NCI-H774 (cell line): ENCODE measurements at places on chromosomes 4 and X.

DNA sequence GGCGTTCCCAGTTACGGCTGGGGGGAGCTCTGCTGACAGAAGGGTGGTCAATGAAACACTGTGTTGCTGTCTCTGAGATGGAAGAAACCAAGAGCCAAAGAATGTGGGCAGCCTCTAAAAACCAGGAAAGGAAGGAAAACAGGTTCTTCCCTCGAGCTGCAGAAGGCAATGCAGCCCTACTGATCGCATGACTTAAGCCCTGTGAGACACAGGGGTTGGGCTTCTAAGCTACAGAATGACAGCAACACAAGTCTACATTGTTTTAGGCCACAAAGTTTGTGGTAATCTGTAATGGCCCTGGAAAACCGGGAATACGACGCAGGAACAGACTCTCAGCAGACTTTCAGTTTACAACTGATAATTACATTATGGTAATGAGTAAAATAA, 38.2 kb upstream of the MTNR1A start:
- DNase-seq = no peak

GRCh38 chr4:110344165-110344564, 131.8 kb upstream of the ENPEP start:
- DNase-seq = no peak

DNA sequence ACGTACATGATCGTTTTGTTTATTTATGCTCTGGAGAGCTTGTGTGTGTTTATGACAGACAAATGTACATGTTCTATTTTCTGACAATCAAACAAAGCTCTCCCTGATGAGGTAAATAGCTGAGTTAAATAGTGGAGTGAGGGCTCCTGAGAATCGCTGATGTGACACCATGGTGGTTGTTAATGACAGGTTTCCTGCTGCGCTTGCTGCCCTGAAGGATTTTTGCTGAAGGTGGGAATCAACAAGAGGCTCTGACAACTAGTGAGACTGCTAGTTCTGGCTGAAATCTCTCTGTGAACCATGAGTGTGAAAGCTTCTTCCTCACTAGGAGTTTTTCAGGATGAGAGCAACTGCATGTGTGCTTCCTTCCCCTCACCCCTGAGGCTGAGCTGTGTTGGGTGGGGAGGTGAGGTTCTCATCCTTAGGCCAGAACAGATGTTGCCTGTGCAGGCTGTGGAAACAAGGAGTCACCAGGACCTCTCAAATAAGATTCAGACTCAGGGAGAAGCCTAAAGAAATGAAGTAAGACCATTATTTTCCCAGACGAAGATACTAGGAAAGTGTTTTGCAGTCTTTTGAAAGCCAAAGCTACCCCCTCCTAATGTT, 173.4 kb upstream of the JADE1 start:
- DNase-seq = no peak

GRCh38 chr4:177118596-177118995, 191.1 kb upstream of the NEIL3 start:
- no peak for DNase-seq

DNA sequence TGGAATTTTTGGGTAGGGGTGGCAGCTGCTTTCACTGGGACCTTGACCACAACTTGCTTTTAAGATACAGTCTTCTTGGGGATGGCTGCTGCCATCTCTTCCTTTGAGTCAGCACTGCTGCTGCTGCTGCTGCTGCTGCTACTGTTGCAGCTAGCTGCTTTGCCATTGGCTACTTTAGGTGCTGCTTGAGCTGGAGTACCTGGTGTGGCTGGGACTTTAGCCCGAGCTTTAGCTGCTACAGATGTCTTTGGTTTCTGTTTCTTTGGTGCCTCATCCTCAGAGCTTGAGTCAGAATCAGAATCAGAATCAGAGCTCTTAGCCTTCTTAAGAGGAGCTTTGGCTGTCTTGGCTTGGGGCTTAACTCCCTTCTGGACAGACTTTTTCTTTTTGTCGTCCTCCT, 52.2 kb downstream of the FAM9B start:
- DNase-seq = no peak

DNA sequence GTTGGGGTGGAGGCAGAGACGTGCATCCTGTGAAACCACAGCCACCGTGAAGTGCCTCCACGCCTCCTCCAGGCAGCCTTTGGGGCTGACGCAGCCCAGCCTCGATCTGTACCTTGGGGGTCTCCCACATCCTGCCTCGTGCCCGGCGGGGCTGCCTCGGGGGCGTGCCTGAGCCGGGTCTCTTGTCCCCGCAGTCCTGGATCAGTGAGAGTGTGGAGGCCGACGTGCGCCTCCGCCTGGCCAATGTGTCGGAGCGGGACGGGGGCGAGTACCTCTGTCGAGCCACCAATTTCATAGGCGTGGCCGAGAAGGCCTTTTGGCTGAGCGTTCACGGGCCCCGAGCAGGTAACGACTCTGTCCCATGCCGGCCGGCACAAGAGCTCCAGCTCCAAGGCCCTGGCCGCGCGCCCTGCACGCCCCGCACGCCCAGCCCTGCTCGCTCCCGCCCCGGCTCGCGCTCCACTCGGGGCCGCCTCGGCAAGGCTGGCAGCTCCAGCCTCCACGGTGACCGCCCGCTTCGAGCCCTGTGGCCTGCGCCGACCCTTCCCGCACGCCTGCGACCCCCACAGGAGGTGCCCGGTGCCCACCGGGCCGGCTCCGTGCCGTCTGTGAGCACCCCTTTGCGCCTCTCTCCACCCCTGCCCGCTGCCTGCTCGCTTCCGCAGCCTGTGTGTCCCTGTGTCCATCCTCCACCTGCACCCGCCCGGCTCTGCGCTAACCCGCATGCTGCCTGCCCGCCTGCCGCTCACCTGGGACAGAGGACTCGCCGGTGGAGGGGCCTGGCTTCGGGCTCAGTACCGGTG, 9.8 kb downstream of the FGFR3 start:
- no peak for DNase-seq

- no peak for DNase-seq
Measured at GRCh38 chrX:97672608-97673007, 788.9 kb downstream of the RPA4 start.

- peak; percentile 44 for DNase-seq
Measured at GRCh38 chrX:118975831-118976598, 1.6 kb downstream of the LONRF3 start.

- DNase-seq = no peak
Measured at GRCh38 chr4:183445097-183445428, 627 bp downstream of the CDKN2AIP start.

DNA sequence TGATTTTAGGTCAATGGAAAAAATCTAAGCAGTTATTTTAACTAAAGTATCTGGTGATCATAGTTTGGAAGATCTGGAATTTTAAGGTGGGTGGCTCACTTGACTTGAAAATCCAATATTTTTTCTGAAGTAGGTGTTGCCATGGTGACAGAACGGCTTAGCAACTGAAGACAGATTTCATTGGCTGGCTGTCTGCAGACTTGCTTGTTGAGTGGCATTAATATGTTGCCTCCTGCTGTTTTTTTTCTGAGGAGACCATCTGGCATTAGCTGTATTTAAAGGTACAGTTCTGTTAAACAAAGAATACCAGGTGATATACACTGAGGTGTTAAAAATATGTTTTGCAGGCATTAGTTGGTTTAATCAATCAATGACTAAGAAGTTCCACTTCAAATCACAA, 19.8 kb downstream of the CPE start:
- DNase-seq = peak; percentile 74

DNA sequence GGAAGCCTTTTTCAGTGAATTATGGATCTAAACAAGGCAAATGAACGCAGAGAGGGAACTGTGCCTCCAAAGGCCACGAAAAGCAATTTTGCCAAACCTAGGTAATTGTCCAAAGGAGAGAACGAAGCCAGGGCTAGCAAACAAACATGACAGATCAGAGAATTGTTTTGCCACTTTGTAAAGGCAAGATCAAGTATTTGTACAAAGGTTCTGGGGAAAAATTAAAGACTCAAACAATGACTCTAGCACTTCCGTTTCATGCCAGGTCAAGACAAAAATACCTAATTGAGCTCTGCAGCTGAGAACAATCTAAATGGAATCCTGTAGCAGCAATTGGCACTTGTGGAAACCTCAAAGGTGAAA, 8.5 kb downstream of the RBM47 start:
- DNase-seq = no peak

- no peak for DNase-seq
Measured at GRCh38 chrX:135480076-135480475, 40.4 kb upstream of the INTS6L start.

DNA sequence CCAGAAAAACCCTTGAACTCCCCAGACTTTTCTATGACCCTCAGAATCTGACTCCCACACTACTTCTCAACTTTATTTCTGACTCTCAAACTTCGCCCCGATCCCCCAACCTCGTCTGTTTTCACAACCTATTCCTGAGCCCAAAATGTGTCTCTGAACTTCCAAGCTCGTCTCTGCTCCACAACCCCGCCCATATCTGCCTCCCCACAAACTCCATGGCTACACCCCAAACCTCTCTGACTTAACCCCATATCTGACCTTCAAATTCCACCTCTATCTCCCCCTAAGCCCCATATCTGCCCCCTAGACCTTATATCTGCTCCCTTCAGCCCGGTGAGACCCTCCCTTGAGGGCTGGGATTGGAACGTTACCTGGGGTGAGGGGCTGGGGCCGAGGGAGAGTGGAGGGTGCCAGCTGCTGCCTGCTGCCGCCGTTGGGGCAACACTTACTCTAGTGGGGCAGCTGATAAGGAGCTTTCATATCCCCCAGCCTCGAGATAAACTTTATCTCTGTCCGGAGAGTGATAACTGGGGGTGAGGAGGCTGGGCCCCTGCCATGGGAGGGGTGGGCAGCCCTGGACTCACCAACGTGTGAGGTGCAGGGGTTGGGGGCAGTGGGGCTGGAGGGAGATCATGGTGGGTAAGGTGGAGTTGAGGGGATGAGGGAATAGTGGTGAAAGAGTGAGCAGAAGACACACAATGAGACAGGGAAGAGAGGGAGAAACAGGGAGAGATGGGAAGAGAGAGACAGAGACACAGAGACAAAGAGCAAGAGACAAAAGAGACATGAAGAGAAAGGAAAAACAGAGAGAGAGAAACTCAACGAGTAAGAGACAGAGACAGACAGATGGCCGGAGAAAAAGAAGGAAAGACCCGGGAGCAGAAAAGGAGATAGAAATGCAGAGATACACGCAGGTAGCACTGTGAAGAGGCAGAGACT, 1.4 kb downstream of the GATA1 start:
- DNase-seq = no peak

GRCh38 chr4:128427832-128428366, 140.3 kb upstream of the PGRMC2 start:
- DNase-seq = no peak

DNA sequence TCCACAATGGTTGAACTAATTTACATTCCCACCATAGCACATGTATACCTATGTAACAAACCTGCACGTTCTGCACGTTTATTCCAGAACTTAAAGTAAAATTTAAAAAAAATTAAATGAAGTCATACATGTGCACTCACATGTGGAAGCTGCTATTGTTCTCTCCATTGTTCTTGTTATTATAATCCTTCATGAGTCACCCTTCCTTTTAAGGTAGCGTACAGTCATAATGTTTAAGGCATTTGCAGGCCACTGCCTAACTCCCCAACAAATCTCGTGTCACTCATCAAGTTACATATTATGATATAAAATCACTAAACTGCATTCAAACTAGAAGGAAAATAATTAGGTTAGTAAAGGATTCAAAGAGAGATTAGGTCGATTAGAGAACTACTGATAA, 63.6 kb downstream of the SLC7A11 start:
- no peak for DNase-seq

- DNase-seq = no peak
Measured at GRCh38 chr4:13584481-13584880, 40.2 kb upstream of the NKX3-2 start.

- no peak for DNase-seq
Measured at GRCh38 chr4:3311489-3312171, 18.8 kb downstream of the RGS12 start.

DNA sequence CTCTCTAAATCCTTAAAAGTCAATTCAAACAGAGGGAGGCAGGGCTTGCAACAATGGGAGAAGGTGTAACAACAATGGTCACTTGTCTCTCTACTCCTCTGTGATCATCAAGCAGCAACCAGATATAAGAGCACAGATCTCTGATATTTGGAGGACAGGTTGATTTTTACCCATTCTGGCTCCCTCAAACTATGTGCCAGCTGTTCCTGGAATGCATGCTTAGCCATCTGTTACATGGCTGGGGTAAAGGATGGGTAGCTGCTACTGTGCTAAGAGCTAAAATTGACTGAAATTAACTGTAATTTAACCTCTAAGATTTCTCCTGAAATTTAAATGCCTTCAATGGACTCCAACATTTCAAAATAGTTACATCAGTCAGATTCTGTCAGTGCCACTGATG, 1459.9 kb downstream of the PCDH7 start:
- no peak for DNase-seq

- no peak for DNase-seq
Measured at GRCh38 chr4:6943012-6943884, 33.6 kb downstream of the TBC1D14 start.

- no peak for DNase-seq
Measured at GRCh38 chr4:122739174-122739573, 6.7 kb downstream of the BBS12 start.

- DNase-seq = no peak
Measured at GRCh38 chr4:55879224-55879623, 25.8 kb downstream of the EXOC1 start.

- DNase-seq = no peak
Measured at GRCh38 chrX:41917517-41917916, 5.8 kb downstream of the CASK start.

DNA sequence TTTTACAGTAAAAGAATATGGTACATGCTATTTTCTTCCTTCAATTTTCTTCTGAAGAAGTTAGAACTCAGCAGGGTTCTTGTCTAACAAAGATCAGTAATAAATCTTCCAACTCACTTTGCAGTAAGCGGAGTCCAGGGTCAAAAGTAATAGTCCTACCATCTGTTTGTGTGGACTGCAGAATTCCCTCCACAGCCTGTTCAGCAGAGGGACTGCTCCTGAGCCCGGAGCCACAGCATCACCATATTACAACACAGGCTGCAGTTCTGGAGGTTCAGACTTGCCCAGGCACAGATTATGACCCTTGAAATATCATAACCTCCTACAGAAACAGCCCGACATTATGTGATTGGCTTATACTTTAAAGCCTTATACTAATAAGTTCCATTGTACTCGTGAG, 10.3 kb downstream of the FHDC1 start:
- DNase-seq = no peak

- no peak for DNase-seq
Measured at GRCh38 chr4:18670034-18670433, 648.5 kb upstream of the LCORL start.

GRCh38 chr4:173821876-173822275, 291.8 kb upstream of the HAND2 start:
- DNase-seq = no peak
